ENCODE measurements at places on chromosomes 16 and 17. TPM values are rescaled to one million over a fixed set of nuclear protein-coding genes. Genes with fewer than 3 reads are reported as not detected.

Gene FAM20A
- total RNA-seq: not detected

Gene HBQ1
- total RNA-seq: 8.2 TPM

Gene ZG16
- not detected for total RNA-seq

Gene TMIGD1
- not detected for total RNA-seq

Gene NPIPB8
- not detected for total RNA-seq

Gene ERN1
- 3.6 TPM for total RNA-seq

Gene KRT34
- total RNA-seq: 0.41 TPM

Gene ABI3
- total RNA-seq: not detected

Gene HS3ST3A1
- total RNA-seq: 0.34 TPM

Gene PRSS33
- not detected for total RNA-seq

Gene CHD9
- 17.2 TPM for total RNA-seq

Gene EPX
- total RNA-seq: not detected

Gene KRTAP16-1
- not detected for total RNA-seq

Gene DNAAF8
- total RNA-seq: 0.46 TPM

Gene EFNB3
- total RNA-seq: 1.6 TPM

Gene CNEP1R1
- 18.8 TPM for total RNA-seq

Gene CACNA1H
- total RNA-seq: 10.3 TPM
